SK-N-SH treated with all-trans-retinoic acid at 6 μM for 48 hours (cell line): ENCODE measurements at places on chromosomes 12 and 14.

DNA sequence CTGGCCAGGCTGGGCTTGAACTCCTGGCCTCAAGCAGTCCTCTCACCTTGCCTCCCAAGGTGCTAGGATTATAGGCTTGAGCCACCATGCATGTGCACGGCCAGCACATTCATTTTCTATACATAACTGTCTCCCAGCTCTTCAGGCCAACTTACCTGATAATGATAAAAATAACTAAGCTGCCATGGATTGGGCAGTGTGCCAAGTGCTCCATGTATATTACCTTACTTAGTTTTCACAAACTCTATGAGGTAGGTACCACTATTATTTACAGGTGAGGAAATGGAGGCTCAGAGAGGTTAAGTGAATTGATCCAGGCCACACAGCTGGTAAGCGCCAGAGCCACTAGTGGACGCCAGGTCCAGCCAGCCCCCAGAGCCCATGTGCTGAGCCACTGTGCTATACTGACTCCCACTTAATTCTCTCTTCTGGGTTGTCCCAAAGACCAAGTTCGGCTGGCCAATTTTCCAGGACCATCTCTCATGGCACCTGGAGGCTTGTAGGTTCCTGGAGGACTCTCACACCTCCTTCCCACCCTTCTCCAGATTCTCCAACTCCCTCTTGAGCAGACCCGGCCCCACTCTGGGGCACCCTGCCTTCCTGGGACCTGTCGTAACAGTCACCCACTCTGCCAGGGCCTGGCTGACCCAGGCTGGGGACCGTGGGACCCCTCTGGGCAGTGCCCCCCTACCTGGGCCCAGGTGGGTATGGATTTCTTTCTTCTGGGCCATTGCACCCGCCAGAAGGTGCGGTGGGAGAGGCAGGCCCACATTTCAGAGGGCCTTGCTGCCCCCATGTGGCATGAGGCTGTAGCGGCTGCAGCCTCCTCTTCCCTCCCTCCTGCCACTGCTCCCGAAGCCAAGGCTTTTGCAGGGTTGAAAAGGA lies 30.2 kb upstream of the CIPC start:
- ATAC-seq, result peak; percentile 90

DNA sequence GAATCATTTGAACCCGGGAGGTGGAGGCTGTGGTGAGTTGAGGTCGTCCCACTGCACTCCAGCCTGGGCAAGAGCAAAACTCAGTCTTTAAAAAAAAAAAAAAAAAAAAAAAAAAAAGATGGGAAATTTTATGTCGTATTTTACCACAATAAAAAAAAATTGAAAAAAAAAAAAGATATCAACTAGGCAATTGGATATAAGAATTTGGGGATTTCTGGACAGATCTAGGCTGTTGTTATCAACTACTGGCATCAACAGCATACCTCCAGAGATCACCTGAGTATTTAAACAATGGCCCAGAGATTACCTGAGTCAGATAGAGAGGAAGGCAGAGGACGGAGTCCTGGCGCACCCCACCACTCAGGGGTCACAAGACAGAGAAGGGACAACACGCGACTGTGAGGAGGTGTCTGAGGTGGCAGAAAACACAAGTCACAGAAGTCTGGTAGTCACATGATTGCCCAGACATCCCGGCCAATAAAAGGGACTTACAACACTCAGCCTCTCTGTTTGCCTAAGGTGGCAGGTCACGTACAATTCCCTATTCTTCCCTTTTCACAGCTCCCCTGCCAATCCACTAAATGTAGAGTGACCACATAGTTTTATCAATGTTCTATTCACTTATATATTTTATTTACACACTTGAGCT lies 1.8 kb downstream of the SPRING1 start:
- ATAC-seq, result no peak

DNA sequence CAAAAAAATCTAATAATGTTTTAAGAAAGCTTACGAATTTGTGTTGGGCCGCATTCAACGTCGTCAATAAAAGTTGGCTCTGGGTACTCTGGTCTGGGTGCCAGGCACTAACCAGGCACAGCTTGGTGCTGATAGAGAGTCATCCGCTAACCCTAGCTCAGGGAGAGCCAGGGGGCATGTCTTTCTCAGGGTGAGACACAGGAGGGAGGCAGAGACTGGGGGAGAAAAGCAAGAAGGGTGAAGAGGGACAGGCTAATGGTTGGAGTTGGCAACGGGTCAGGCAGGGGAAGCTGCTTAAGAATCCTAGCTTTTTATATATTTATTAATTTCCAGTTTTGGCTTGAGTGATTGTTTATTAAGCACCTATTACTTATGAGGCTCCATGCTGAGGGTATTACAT lies 105.0 kb downstream of the CMKLR1 start:
- no peak for ATAC-seq

GRCh38 chr12:82468563-82468962 lies 110.2 kb downstream of the METTL25 start:
- no peak for ATAC-seq

GRCh38 chr12:64825143-64826021 lies 935 bp downstream of the TBC1D30 start:
- ATAC-seq, result no peak; the same call in 2 of the 3 replicates

GRCh38 chr12:54383041-54383609 lies 1.4 kb downstream of the ZNF385A start:
- no peak for ATAC-seq

GRCh38 chr12:69922999-69923398 lies 98.0 kb downstream of the MYRFL start:
- no peak for ATAC-seq

DNA sequence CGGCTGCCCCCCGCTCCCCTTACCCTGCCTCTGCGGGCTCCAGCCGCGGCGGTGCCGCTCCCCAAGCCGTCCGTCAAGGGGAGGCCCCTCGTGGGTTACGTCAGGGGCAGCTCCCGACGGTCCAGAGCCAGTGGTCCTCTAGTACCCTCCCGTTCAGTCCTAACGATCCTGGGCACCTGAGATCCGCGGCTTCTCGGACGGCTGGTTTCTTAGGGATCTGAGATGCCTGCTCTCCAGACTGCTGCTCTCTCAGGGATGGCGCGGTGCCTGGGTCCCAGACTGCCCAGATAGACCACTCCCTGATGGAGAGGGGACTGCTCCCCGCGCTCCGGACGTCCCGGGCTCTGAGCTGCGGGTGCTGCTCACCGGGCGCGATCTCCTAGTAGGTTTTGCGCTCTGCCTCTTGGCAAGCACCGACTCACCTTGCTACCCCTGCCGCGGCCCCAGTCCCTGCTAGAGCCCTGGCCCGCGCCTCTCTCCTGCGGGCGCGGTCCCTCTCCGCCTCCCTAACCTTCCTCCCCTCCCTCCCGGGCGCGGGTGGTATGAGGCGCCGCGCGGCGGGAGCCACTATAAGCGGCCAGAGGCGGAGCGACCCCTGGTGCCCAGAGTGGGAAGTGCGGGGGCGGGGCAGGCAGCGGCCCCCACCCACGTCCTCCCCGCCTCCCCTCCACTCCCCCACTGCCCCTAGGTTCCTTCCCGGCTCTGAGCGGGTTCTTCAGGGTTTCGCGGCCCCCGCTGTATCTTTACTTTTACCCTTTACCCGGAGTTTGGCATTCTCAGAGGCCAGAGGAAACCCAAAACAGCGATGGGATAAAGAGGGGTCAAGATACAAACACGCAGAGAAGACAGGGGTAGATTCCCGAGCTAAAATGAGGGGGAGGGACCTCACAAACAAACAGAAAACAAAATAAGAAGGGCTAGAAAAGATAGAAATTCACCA lies at the start of gene C1QL4:
Gene C1QL4, minus strand, starts transcription at position 544 of the 940 bp plus-strand sequence. CDS start 711 bp downstream, outside the sequence.
- ATAC-seq, result peak; percentile 89

- peak; percentile 92 for ATAC-seq
Measured at GRCh38 chr12:52879394-52880351, 25.2 kb downstream of the KRT8 start.

DNA sequence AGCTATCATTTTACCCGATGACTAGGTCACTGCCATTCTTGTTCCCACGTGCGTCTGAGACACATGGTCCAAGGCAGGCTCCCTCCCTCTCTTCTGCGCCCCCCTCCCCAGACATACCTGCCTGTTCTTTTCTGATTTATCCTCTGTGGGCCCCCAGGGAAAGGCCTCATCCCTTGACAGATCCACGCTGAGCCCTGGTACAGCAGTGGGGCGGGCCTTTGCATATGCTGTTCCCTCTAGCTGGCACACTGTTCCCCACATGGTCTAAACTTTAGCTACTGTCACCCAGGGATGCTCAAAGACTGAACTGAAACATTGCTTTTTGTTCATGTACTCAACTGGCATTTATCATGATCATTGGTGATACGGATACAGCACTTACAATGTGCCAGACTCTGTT lies 122.5 kb downstream of the SCARB1 start:
- no peak for ATAC-seq

DNA sequence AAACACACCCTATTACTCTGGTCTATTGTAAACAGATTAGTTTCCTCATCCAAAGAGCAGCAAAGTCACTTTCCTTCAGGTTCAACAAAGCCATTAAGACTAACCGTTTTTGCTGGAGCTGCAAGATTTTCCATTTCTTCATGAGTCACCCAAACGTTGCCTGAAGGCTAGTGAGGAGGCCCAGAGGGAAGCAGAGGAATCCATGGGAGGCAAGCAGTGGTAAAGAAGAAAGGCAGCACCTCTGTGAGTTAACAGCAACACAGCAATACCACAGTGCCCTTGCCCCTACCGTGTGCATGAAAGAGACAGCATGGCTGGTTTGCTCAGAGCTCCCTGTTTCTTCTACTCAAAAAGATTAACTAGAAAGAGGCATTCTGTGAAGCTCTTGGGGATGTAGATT lies 206.3 kb downstream of the ACSS3 start:
- no peak for ATAC-seq

DNA sequence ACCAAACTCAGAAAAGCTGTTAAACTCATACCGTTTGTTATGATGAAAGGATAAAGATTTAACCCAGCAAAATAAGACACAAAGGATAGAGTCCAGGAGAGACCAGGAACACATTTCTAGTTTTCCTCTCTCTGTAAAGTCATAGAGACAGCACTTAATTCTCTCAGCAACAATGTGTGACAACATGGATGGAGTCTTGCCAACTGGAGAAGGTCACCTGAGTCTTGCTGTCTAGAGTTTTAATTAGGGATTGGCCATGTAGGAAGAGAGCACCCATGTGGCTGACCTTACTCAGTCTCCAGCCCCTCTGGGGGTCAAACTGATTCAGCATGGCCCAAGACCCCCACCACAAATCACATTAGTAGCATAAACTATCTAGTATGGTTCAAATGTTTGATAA lies 151.0 kb upstream of the ATF7IP start:
- ATAC-seq, result no peak

- ATAC-seq, result no peak
Measured at GRCh38 chr14:99732436-99733210, 48.5 kb downstream of the CYP46A1 start.

GRCh38 chr14:60736494-60736893 lies 1.9 kb downstream of the MNAT1 start:
- peak; percentile 70 for ATAC-seq

- no peak for ATAC-seq
Measured at GRCh38 chr12:128388461-128389000, 121.6 kb downstream of the TMEM132C start.

DNA sequence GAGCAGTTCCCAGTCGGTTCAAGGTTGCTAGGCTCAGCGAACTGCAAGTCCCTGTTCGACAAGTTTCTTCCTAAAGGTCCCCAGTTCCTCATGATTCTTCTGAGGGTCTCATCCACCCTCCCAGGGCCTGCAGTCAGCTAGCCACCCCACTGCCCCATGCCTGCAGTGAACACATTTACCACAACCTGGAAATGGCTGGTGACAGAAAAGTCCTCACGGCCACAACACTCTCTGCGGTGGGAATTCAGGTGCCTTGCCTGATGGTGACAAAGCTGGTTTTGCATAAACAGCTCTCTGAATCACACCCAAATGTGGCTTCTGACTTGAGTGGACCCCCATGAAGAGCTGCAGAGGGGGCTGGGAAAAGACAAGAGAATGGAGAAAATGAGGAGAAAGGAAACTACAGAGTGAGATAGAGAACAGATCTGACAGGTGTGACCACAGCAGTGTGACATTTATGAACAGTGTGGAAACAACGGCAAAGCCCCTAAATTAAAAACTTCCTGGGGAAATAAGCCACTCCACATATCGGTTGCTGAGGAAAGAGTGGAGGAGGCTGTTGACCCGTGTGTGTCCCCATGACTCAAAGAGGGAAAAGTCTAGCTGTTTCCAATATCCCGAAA lies 1.3 kb upstream of the CD27 start:
- no peak for ATAC-seq

DNA sequence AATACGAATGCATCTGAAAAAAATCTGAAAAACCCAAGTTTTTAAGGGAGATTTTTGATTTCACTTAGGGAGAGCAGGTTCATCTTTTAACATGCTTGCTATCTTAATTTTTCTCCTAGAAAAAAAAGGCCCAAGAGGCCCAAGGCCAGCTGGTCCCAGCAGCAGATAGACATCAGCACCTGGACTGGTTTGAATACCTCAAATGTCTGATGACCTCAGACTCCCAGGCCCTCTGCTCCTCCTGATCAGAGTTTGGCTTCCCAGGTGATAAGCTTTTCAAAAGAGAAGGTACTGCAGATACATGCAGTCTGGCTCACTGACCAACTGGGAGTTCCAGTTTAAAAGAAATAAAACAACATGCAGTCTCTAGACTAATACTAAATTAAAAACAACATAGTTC lies 82.6 kb downstream of the C2CD5 start:
- no peak for ATAC-seq

GRCh38 chr12:101671833-101672232 lies 25.6 kb upstream of the CHPT1 start:
- peak; percentile 15; the same call in 1 of the 3 replicates for ATAC-seq

DNA sequence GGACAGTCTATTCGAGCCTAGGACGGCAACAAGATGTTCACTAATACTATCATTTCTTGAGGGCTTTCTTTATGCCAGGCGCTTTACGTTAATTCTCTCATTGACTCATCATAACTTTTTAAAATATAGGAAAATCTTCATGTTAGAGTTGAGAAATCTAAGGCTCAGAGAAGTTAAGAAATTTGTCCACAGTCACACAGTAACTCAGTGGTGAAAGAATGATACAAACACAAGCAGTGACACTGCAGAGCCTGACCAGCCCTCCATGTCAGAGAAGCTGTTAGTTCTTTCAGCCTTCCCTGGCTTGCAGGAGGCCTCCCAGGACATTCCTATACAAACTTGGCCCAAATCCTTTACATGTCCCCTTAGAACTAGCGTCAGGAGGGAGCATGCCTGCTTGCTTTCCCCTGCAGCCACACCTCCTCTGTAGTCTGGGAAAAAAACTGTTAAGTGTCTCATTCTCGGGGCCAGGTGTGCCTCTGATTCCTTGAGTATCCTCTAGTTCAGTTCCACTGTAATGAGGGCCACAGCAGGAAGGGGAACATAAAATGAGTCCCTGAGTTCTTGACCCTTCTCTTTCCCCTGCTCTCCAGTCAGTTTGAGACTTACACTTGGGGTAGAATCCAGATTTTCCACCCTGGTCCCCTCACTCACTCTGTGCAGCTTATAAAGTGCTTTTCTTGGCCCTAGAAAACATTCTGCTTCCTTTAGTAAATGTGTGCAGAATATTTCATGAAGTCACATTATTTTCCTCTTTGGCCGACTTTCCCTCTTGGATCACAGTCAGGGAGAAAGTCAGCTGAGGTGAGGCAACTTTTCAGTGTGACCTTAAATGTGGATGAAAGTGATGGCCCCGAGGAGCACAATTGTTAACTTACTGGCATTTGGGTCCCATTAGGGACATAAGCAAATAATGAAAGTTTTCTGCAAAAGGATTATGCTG lies 152.2 kb upstream of the HIF1A start:
- ATAC-seq, result no peak

GRCh38 chr12:103799857-103800771 lies 40.9 kb downstream of the NT5DC3 start:
- ATAC-seq, result no peak; the same call in 2 of the 3 replicates

GRCh38 chr12:24280056-24280842 lies 330.8 kb upstream of the SOX5 start:
- ATAC-seq, result no peak

- ATAC-seq, result no peak
Measured at GRCh38 chr12:60616400-60616799, 1020.6 kb downstream of the SLC16A7 start.
